ENCODE measurements at places on chromosomes 4 and X.

DNA sequence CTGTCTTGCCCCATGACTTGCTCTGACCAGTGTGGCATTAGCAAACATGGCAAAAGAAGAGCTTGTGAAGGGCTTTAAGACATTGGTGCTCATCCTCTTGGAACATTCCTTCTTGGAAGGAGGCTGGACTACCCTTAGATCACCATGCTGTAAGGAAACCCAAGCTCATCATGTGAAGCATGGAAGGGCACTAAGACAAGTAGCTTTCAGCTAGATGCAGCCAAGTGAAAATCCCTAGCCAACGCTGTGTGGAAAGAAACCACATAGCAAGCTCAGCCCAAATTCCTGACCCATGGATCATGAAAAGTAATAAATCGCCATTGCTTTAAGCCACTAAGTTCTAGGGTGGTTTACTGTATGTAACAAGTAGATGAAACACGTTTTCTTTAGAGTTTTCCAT lies 12.4 kb upstream of the PACRGL start:
- DNase-seq = no peak

DNA sequence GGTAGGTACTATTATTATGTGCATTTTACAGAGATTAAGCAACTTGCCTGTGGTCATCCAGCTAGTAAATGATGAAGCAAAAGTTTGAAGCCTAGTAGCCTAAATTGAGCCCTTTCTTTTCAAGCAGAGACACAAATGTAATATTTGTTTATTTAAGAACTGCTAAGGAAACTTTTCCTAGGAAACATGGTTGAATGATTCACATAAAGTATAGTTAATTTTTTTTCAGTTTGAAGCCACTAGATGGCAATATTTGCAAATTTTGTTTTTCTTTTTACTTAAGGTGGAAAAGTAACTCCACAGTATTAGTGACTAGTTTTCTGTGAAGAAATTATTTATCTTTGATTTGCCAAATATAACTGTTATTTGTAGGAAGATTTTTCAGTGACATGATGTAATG lies 52.8 kb upstream of the ANKRD17 start:
- no peak for DNase-seq

DNA sequence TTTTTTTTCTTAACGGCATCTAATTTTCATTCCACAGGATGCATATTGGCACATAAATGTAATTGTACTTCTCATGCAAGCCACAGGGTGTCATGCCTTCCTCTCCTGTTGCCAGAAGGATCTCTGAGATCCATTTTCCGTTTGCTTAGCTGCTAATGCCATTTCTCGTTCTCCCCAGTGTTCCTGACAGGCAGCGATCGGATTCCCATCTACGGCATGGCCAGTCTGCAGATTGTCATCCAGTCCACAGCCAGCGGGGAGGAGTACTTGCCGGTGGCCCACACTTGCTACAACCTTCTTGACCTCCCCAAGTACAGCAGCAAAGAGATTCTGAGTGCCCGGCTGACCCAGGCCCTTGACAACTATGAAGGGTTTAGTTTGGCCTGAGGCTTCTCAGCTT lies 8.9 kb upstream of the NAP1L5 start:
- peak; percentile 58 for DNase-seq

- DNase-seq = no peak
These were observed 105.0 kb downstream of the NDST3 start for GRCh38 chr4:118139241-118139640.

- DNase-seq = no peak
These were observed 65.9 kb downstream of the TMEM131L start for GRCh38 chr4:153531976-153532626.

- no peak for DNase-seq
These were observed 112.0 kb downstream of the HHIP start for GRCh38 chr4:144757969-144758368.

GRCh38 chr4:113049421-113050370 lies at the start of gene ANK2:
Gene ANK2, plus strand, starts transcription at chr4:113049653. Its CDS starts 76 bp downstream, at chr4:113049729.
- DNase-seq = peak; percentile 62

- no peak for DNase-seq
These were observed 72.6 kb downstream of the GC start for GRCh38 chr4:71711044-71711984.

- no peak for DNase-seq
These were observed 402.2 kb upstream of the FGF13 start for GRCh38 chrX:139113708-139114107.

DNA sequence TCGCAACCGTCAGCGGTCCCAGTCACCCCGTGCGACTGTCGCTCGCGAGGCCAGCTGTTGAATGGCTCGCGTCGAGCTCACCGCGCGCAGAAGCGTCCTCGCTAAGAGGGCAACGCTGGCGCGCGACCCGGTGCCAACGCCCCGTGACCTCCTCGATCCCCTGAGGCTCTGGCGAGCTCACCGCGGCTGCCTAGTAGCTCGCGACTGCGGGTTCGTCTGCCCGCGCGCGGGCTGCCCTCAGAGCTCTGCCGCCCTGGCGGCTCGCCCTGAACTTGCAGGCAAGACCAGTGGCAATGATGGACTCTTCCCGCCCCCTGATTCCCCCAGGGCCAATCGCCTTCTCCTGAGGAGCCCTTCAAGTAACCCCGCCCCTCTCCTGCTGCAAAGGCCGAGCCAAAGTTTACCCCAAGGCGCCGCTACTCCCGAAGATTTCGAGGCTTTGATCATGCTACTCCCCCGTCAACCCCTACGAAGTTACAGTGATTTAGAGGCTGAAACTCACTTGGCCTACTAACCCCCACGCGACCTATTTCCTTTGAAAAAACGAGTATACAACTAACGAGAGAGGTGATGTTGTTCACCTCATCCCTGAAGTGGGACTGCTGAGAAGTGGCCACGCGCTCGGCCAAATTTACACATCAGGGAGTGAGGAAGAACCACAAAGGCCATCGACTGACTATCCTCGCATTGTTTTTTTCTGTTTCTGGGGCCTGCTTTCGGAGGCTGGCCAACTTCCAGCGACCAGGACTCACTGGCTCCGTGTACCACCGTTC lies 37.5 kb downstream of the PGRMC1 start:
- no peak for DNase-seq

DNA sequence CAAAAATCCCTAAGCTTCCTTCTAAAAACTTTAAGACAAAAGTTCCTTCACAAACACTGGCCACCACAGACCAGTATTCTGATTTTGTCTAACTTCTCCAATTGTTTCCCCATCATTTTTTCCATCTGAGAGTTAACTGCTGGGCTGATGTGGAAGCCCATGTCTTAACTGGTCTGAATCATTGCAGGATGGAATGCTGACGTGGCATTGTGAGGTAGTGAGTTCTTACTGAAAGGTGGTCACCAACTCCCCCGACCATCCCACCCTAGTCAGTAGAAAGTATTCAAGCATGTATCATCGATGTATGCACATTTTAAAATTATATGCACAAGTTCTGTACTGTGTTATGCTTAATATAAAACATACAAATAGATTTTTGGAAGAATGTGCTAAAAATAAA lies 99.1 kb upstream of the SMIM10 start:
- DNase-seq = no peak

- DNase-seq = peak; percentile 45
These were observed 293.1 kb downstream of the CAMK2D start for GRCh38 chr4:113468165-113469022.

- no peak for DNase-seq
These were observed 43.1 kb upstream of the TMPRSS11E start for GRCh38 chr4:68404153-68404552.

GRCh38 chr4:85717351-85717750 lies 242.4 kb downstream of the ARHGAP24 start:
- DNase-seq = no peak

GRCh38 chr4:17138847-17139246 lies 240.4 kb upstream of the LDB2 start:
- DNase-seq = no peak

DNA sequence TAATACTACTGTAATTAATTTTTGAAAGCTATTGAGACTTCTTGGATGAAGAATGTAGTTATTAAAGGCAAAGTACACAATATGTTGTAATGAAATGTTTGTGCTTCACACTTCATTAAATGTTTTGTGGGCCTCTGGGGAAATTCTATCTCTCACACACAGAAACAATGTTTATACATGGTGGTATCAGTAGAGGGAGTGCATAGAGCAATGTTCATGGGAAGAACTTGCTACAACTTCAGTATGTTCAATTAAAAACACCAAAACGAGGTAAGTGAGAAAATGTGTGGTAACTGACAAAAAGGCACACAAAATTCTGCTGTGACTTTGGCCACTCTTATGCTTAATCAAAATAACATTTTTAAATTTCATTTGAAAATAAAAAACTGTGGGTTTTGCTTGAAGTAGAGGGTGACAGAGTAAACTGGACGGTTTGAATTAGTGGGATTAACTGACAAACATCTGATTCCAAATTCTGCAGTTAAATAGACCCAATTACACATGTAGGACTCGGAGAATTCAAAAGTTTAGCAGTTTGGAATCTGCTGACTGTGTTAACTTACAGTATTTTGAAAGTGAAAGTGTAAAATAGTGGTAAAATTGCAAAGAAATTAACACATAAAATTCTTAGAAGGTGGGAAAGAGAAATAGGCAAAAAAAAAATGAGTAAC lies 111.4 kb upstream of the TTC29 start:
- no peak for DNase-seq

- no peak for DNase-seq
These were observed 17.1 kb upstream of the SMIM20 start for GRCh38 chr4:25896776-25897539.

GRCh38 chrX:3563451-3563850 lies 150.0 kb downstream of the PRKX start:
- DNase-seq = no peak

GRCh38 chr4:6095897-6096296 lies 77.7 kb upstream of the C4orf50 start:
- DNase-seq = no peak

- DNase-seq = no peak
These were observed 11.7 kb upstream of the PITX2 start for GRCh38 chr4:110634350-110635162.

- peak; percentile 46 for DNase-seq
These were observed 793 bp downstream of the TSPAN7 start for GRCh38 chrX:38561951-38562719.

GRCh38 chr4:170666909-170667308 lies 577.2 kb upstream of the AADAT start:
- DNase-seq = no peak

DNA sequence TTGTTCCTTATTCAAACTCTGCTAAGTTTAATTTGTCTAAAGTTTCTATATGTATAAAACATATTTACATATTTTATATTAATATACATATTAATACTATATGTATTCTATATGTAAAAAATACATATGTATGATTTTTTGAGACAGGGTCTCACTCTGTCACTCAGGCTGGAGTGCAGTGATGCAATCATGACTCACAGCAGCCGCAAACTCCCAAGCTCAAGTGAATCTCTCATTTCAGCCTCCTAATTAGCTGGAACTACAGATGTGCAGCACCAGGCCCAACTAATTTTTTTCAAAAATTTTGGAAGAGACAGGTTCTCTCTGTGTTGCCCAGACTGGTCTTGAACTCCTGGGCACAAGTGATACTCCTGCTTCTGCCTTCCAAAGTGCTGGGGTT lies 684.9 kb downstream of the TRAM1L1 start:
- no peak for DNase-seq

GRCh38 chr4:2785613-2786012 lies 7.3 kb upstream of the SH3BP2 start:
- no peak for DNase-seq
